Memory B cell (primary cell): ENCODE measurements at places on chromosomes 4 and X.
A peak's percentile ranks its signal among the peaks of the same experiment; 100 is the strongest.

DNA sequence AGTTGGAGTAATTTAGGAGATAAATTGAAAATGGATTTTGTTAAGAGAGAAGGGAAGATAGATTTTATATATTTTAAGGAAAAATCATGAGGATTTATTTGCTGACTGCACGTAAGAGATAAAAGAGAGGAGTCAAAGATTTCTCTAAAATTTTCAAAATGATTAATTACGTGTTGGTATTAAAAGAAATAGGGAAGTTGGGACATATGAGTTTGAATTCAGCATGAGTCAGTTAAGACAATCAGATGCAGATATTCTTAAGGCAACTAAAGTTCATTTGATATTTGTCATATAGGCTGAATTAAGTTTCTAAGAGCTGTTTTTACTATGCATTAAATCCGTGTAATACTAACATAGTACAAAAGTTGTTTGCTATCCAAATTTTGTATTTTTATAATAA, 46.9 kb downstream of the TET2 start:
- H3K4me3 ChIP-seq, result no peak overlapping the region
- peaks cover 45% of the 10 kb centered on the region for H3K4me1 ChIP-seq
- no peak overlapping the region for H3K27ac ChIP-seq
- no peaks in the 10 kb centered on the region for H3K27me3 ChIP-seq
- DNase-seq, result no peak

DNA sequence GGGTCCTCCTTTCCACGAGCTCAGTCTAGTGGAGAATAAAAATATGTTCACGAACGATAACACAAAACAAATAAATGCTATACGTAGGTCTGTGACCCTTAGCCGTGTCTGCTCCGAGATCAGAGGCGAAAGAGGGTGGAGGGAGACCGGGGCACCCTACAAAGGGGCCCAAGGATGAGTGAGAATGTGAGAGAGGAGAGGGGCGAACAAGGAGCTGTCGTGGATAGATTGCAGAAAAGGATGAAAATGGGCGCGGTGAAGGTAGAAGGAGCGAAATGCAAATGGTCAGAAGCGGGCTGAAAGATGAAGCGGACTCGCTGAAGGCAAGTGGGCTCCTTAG, 6.2 kb upstream of the ZBTB33 start:
- peak overlapping the region; percentile 97 for H3K4me3 ChIP-seq
- H3K27me3 ChIP-seq, result no peaks in the 10 kb centered on the region
- H3K36me3 ChIP-seq, result no peaks in the 10 kb centered on the region
- DNase-seq, result no peak
- peak overlapping the region; percentile 94 for H3K27ac ChIP-seq

- H3K4me3 ChIP-seq, result no peak overlapping the region
- H3K4me1 ChIP-seq, result no peaks in the 10 kb centered on the region
- H3K27me3 ChIP-seq, result no peaks in the 10 kb centered on the region
- no peak overlapping the region for H3K27ac ChIP-seq
- no peaks in the 10 kb centered on the region for H3K36me3 ChIP-seq
- no peak for DNase-seq
Measured at GRCh38 chr4:53962516-53963225, 101.7 kb downstream of the CHIC2 start.

DNA sequence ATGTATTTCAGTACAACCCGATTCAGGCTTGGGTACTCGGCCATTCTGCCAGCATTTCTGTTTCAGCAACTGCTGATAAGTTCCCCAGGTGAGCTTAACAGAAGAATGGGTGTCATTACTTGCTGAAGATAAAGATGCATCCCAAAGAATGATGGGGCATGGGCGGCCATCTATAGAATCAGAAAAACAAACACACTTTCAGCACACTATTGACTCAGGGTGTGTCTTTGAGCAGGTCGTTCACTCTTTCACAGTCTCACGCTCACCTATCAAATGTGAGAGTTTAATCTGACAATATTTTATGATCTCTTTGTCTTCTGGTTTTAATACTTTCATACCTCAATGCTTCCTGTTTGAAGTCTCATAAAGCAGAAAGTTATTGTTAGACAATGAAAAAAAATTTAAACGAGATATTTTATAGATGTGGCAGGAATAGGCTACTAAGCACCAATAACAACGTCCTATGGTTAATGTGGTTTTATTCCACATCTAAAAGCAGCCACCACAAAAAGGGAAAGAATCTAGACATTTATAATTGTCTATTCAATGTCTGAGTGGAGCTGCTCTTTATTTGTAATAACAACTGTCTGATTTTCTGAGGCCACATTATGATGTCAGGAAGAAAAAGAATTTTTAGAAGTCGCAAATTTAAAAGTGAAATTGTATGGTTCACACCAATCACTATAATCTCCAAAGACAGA, 17.0 kb downstream of the GASK1B start:
- H3K4me1 ChIP-seq, result no peaks in the 10 kb centered on the region
- H3K27ac ChIP-seq, result no peak overlapping the region
- no peaks in the 10 kb centered on the region for H3K27me3 ChIP-seq
- no peaks in the 10 kb centered on the region for H3K36me3 ChIP-seq
- no peak for DNase-seq

GRCh38 chr4:40241026-40241425, 44.2 kb downstream of the RHOH start:
- peaks cover 29% of the 10 kb centered on the region for H3K36me3 ChIP-seq
- DNase-seq, result no peak
- H3K4me1 ChIP-seq, result peaks cover 47% of the 10 kb centered on the region
- H3K27ac ChIP-seq, result peak overlapping the region; percentile 76

GRCh38 chr4:20829617-20830357, 129.5 kb downstream of the PACRGL start:
- H3K27me3 ChIP-seq, result no peaks in the 10 kb centered on the region
- DNase-seq, result no peak
- no peaks in the 10 kb centered on the region for H3K4me1 ChIP-seq
- H3K36me3 ChIP-seq, result no peaks in the 10 kb centered on the region
- H3K27ac ChIP-seq, result no peak overlapping the region

GRCh38 chr4:1553365-1553764, 130.7 kb downstream of the FAM53A start:
- no peak overlapping the region for H3K4me3 ChIP-seq
- no peak overlapping the region for H3K27ac ChIP-seq
- no peaks in the 10 kb centered on the region for H3K4me1 ChIP-seq
- no peaks in the 10 kb centered on the region for H3K36me3 ChIP-seq
- DNase-seq, result no peak
- H3K27me3 ChIP-seq, result peaks cover 19% of the 10 kb centered on the region

- H3K4me3 ChIP-seq, result no peak overlapping the region
- H3K4me1 ChIP-seq, result no peaks in the 10 kb centered on the region
- no peaks in the 10 kb centered on the region for H3K36me3 ChIP-seq
- no peak for DNase-seq
Measured at GRCh38 chrX:15504661-15505060, 4.1 kb downstream of the BMX start.

- no peak overlapping the region for H3K27ac ChIP-seq
- H3K4me1 ChIP-seq, result no peaks in the 10 kb centered on the region
- DNase-seq, result no peak
- no peaks in the 10 kb centered on the region for H3K36me3 ChIP-seq
Measured at GRCh38 chr4:29320947-29321620, 1399.1 kb upstream of the PCDH7 start.

DNA sequence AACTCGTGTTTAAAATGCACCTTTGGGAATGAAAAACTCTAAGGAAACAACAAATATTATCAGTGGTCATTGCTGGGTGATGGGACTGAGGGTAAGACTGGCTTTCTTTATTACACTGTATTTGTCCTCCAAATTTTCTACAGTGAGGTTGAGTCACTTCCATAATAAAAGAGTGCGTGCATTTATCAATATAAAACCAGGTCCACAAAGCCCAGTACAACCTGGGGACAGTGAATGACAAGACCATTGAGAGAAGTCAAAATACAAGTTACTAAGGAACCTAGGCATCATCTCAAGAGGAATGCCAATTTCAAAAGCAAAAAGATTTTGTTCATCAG, 76.4 kb downstream of the MAGED4 start:
- H3K27me3 ChIP-seq, result peaks cover 5% of the 10 kb centered on the region
- DNase-seq, result no peak
- H3K36me3 ChIP-seq, result no peaks in the 10 kb centered on the region
- peak overlapping the region; percentile 97 for H3K27ac ChIP-seq
- H3K4me3 ChIP-seq, result peak overlapping the region; percentile 91
- H3K4me1 ChIP-seq, result peaks cover 7% of the 10 kb centered on the region

GRCh38 chr4:94759767-94760211, 2.0 kb downstream of the BMPR1B start:
- peaks cover 25% of the 10 kb centered on the region for H3K27me3 ChIP-seq
- peaks cover 5% of the 10 kb centered on the region for H3K4me1 ChIP-seq
- H3K4me3 ChIP-seq, result no peak overlapping the region
- DNase-seq, result no peak

DNA sequence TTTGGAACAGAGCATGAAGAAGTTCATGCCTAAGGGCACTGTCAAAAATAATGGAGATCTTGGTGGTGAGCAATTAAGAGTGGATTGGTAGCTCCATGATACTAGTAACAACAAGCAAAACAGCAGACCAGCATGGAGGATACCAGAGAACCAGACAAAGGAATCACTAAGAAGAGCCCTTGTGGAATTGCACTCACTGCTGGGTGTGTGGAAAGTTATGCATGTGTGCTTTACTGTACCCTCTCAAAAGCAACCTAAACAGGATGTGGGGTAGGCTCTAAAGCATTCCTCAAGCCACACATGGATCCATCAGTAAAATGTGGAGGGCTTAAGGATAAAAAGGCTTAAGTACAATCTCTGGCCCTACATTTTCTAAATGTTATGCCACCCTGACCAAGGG, 69.5 kb downstream of the AR start:
- no peaks in the 10 kb centered on the region for H3K36me3 ChIP-seq
- no peaks in the 10 kb centered on the region for H3K27me3 ChIP-seq
- no peak overlapping the region for H3K27ac ChIP-seq

DNA sequence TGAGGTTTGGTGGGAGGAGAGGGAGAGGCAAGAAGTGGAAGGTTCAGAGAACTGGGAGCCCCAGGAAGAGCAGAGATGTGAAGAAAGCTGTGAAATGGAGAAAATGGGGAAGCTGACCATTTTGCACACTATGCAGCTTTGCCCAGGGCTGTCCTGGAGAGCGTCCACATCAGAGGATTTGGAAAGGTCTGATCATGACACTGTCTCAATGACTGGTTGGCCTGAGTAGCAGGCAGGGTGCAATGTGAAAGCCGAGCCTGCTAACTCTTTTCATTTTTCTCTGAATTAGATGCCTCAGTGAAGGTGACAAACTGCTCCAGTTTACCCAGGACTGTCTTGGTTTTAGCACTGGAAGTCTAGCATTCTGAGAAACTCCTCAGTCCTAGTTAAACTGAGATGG, 330.1 kb upstream of the RPS6KA3 start:
- DNase-seq, result no peak
- no peaks in the 10 kb centered on the region for H3K36me3 ChIP-seq
- no peak overlapping the region for H3K4me3 ChIP-seq
- H3K4me1 ChIP-seq, result no peaks in the 10 kb centered on the region
- no peaks in the 10 kb centered on the region for H3K27me3 ChIP-seq

- no peak for DNase-seq
- H3K4me3 ChIP-seq, result no peak overlapping the region
- H3K27me3 ChIP-seq, result no peaks in the 10 kb centered on the region
- H3K27ac ChIP-seq, result no peak overlapping the region
- H3K4me1 ChIP-seq, result peaks cover 3% of the 10 kb centered on the region
Measured at GRCh38 chrX:42752730-42753129, 25.2 kb downstream of the PPP1R2C start.

- DNase-seq, result no peak
- no peaks in the 10 kb centered on the region for H3K36me3 ChIP-seq
Measured at GRCh38 chr4:184104419-184105101, 113.1 kb downstream of the ENPP6 start.

GRCh38 chr4:57095245-57095644, 14.9 kb downstream of the IGFBP7 start:
- no peaks in the 10 kb centered on the region for H3K36me3 ChIP-seq
- no peaks in the 10 kb centered on the region for H3K4me1 ChIP-seq
- peaks cover 2% of the 10 kb centered on the region for H3K27me3 ChIP-seq
- H3K4me3 ChIP-seq, result no peak overlapping the region

DNA sequence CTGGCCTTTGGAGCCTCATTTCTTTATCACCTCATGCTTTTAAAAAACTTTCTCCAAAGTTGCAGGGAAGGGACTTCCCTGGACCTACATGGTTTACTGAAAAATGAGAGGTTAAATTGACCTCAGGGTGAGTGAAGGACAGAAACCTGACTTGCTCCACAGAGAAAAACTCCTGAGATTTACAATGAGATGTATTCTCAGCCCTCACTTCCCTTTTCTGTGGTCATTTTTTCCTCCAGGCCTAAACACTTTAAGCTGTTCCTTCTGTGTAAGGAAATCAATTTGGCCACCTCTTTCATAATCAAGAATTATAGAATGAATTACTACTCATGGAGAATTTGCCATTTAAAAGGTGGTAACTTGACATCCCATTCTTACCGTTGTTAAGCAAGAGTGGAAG, 77.9 kb downstream of the HPGD start:
- peaks cover 3% of the 10 kb centered on the region for H3K4me1 ChIP-seq
- no peak overlapping the region for H3K27ac ChIP-seq
- no peak overlapping the region for H3K4me3 ChIP-seq
- no peaks in the 10 kb centered on the region for H3K36me3 ChIP-seq
- no peak for DNase-seq

DNA sequence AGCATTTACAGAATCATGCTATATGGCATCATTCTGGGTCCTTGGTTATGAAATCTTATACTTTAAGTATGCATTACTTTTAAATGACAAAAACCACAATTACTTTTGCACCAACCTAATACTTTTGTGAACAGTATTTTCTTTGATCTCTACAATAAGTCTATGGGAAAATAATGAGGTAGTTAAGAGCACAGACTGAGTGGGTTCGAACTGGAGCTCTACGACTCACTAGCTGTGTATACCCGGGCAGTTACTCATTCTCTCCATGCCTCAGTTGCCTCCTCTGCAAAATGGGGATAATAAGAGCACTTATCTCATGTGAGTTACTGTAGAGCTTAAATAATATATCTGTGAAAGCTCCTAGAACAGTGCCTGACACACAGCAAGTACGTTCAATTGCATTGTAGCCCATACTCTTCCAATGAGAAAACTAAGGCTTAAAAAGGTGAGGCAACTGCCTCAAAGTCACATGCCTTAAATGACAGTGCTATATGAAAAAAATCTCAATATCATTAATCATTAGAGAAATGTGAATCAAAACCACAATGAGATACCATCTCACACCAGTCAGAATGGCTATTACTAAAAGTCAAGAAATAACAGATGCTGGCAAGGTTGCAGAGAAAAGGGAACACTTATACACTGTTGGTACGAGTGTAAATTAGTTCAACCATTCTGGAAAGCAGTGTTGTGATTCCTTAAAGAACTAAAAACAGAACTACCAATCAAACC, 151.5 kb downstream of the CHIC2 start:
- DNase-seq, result no peak
- no peak overlapping the region for H3K27ac ChIP-seq
- H3K4me1 ChIP-seq, result peaks cover 7% of the 10 kb centered on the region
- H3K4me3 ChIP-seq, result no peak overlapping the region

- H3K27me3 ChIP-seq, result no peaks in the 10 kb centered on the region
- H3K27ac ChIP-seq, result no peak overlapping the region
- no peaks in the 10 kb centered on the region for H3K4me1 ChIP-seq
- no peak overlapping the region for H3K4me3 ChIP-seq
Measured at GRCh38 chrX:136825771-136826170, 45.0 kb upstream of the ARHGEF6 start.

GRCh38 chr4:54440394-54441136, 211.5 kb downstream of the PDGFRA start:
- H3K4me1 ChIP-seq, result no peaks in the 10 kb centered on the region
- H3K27me3 ChIP-seq, result peaks cover 8% of the 10 kb centered on the region
- no peak overlapping the region for H3K4me3 ChIP-seq
- DNase-seq, result no peak
- H3K36me3 ChIP-seq, result no peaks in the 10 kb centered on the region
